Activated CD8-positive, alpha-beta memory T cell treated with anti-CD3 and anti-CD28 coated beads, Interleukin-2, amount 10 ng/mL, durations not matched to agents 7 days and 5 days (primary cell): ENCODE measurements at places on chromosomes 12 and 14.

DNA sequence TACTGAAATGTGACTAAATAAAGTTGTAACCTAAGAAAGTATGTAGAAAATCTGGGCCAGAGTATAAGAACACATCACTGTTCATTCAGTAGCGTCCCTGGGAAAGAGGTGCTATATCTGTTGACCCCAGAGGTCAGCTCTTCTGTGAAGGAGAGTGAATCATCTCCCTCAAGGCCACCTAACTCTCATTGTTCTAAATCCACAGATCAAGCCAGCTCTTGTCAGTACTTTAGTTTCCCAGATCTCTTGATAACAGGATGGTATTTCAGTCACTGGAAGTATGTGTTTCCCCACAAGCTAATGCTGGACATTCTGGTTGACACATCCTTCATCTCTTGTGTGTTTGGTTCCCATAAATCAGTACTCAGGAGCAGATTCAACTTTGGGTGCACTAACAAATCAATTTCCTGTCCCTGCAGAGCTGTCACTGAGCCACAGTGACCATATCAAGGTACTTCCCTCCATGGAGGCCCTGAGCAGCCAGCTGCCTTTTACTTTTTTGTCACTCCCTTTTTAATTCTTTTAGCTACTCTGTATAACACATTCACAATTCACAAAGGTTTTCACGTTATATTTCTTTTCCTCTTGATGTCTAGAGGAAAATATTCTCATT lies 7.8 kb downstream of the KRT1 start:
- DNase-seq, result no peak

GRCh38 chr14:36619131-36619530 lies 36.7 kb upstream of the NKX2-8 start:
- no peak for DNase-seq

DNA sequence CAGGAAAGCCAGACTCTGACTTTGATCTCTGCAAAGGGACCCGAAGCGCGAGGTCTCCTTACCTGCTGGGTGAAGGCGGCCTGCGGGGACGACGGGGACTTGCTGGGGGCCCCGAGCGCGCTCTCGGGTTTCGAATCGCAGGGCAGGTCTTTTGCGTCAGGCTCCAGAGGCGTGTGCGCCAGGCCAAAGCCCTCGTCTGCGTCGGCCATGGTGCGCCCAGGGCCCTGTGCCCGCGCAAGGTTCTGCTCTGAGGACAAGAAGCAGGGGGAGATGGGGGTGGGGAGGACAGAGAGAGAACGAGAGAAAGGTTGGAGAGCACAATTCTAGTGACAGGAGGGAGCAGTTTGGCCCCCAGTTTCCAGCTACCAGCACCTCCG lies 2.3 kb downstream of the TBX5 start:
- no peak for DNase-seq

GRCh38 chr14:83255015-83255726 lies 1721.5 kb upstream of the SEL1L start:
- no peak for DNase-seq

DNA sequence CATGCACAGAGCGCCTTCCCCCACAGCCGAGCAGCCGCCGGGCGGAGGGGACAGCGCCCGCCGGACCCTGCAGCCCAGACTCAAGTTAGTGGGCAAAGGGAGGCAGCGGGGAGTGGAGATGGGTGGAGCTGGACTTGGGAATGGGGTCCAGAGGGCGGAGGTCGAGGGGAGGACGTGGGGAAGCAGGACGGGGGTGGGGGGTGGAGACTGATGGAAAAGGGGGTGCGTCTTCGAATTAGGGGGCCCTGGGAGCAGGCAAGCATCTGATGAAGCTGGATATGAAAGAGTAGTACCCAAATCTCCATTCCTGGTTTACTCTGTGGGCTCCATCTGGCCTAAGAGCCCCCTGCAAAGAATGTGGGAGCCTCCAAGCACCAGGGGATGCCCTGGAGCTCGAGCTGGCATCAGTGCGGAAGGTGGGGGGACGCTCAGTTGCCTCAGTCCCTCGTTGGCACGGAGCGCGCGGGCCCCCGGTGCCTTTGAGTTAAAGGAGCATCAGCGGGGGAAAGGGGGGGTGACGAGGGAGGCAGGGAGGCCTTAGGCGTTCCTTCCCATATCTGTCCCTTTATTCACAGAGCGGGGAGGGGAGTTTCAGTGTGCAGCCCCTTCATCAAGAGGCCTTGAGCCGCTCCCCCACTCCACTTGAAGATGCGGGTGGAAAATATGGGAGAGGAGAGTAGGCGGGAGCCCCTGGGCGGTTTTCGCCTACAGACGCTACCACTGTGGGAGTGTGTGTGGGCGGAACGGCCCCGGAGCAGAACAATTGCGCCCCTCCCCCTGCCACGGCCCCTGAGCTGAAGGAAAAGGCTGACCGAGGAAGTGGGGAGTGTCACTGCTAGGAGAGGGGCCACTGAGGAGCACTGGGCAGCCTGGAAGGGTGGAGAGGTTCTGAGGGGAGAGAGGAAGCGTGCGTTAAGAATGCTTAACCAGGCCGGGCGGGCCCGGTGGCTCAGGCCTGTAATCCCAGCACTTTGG lies 644 bp downstream of the NAB2 start:
- peak; percentile 72 for DNase-seq
